Renal cortex interstitium (tissue), 15 donors: ENCODE measurements at places on chromosomes 13 and 19. TPM values are rescaled to one million over a fixed set of nuclear protein-coding genes. Genes with fewer than 3 reads are reported as not detected.

The ENOX1 gene
- polyA plus RNA-seq: 8.4 TPM

DNA sequence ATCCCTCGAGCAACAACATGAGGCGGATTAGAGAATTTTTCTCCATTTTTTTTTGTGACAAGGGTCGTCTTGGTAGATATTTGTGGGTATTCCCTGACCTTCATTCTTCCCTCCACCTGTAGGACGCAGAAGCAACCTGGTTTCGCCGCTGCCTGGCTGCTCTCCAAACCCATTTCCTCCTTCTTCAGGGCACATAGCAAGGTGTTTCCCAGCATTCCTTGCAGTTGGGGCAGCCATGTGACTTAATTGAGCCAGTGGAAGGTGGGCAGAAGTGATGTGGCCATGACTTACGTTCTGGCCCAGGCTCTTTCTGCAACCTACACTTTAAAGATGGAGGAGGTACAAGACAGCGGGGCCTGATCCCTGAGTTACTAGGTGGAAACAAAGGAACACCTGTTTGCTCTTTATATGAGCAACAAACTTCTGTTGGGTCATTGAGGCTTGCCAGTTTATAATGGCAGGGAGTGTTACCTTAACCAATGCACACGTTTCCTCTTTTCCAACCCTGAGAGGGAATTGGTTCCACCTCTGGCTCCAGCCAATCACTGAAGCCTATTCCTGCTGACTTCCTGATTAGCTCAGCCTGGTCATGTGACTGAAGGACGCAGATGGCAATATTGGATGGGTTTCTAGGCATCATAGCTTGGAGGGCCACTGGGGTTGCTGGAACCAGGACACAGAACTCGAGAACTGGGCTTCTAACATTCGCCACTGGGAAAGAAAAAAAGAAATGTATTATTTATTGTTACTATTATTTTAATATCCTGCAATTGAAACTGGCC, 30.8 kb upstream of the ZNRF4 start:
- no peak for DNase-seq

The CCDC124 gene
- 87.2 TPM for polyA plus RNA-seq

GRCh38 chr13:26881154-26881553, 120.6 kb upstream of the GPR12 start:
- no peak for DNase-seq

- no peak for DNase-seq
Observed at GRCh38 chr19:48359123-48359522, 4.6 kb downstream of the TMEM143 start.

DNA sequence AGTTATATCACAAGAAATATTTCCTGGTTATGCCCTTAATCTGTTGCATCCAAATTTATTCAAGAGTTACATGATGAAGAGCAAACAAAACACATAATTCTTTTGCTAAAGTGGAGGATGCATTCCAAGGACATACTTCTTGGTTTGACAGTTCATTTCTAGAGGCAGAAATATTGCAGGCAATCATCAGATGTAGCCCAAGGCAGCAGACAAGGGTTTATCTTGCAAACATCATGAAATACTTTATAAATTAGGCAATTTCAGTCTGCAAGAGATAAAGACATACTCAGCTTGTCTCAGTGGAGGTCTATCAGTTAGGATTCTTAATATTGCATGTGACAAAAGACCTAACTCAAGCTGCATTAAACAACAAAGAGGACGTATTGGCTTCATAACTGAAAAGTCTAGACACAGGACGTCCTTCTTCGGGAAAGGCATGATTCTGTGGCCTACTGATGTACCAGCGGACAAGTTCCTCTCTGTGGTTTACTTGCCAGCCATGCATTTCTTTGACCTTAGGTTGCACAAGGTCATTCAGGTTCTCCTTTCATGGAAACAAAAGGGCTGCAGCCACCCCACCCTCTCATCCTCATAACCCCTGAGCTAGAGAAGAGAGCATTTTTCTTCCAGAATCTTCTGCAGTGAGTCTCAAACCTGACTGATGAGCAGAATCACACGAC, 204.1 kb downstream of the KATNAL1 start:
- DNase-seq: no peak
